Ammon's horn (tissue), 1 donor: ENCODE measurements at places on chromosomes 3 and 15.
A peak's percentile ranks its signal among the peaks of the same experiment; 100 is the strongest.

GRCh38 chr3:43620831-43621655, 768 bp downstream of the ANO10 start:
- no peak for DNase-seq

DNA sequence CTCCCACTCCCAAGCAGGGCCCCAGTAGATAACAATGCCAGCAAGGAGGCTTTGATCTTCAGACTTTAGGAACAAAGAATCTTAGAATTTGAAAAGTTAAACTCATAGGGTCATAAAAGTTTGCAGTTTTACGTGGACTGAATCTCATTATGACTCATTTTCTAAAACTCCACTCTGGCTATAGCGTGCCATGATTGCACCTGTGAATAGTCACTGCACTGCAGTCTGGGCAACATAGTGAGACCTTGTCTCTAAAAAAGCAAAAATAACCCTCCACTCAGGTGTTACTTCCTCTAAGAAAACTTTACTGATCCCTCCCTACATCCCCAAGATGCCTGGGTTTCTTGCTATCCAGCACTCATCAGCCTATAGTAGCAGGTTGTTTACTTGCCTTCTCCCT, 104.5 kb downstream of the IL20RB start:
- no peak for DNase-seq

DNA sequence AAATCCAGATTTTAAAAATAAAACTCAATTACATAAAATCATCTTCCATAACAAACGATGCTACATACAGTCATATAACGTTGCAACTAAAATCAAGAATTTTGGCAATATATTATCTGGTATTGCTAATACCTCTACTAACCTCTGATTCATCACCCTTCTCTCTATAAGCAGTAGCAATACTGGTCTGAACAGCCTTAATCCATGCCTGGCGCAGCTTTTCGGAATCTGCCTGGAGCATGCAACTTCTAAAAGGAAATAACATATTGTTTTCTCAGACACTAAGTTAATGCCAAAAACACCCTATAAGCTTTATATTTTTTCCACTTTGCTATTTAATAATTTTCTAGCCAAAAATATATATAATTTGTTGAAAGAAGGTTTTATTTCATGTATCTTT, 35.4 kb upstream of the XXYLT1 start:
- DNase-seq = no peak

DNA sequence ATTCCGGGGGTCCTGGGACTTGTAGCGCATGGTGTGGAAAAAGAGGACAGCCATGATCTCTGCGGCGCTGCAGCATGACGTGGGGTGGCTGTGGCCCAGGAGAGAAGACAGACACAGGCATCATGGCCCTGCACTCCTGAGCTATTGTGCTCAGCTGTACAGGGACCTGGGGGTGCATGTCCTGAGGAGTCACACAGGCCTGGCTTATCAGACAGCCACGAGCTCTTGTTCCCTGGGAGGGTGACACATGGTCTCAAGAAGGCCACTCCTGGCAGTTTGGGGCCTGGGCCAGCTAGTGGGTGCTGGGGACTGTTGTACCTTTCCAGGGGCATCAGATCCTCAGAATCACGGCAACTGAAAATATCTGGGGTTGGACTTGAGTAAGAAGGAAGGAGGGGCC, 13.7 kb downstream of the TKT start:
- no peak for DNase-seq

GRCh38 chr15:75903331-75904239, at the start of gene FBXO22:
Gene FBXO22, plus strand, starts transcription at chr15:75903878. Its CDS starts 86 bp downstream, at chr15:75903964.
- peak; percentile 91 for DNase-seq
